ENCODE measurements at places on chromosomes 7 and 10.

DNA sequence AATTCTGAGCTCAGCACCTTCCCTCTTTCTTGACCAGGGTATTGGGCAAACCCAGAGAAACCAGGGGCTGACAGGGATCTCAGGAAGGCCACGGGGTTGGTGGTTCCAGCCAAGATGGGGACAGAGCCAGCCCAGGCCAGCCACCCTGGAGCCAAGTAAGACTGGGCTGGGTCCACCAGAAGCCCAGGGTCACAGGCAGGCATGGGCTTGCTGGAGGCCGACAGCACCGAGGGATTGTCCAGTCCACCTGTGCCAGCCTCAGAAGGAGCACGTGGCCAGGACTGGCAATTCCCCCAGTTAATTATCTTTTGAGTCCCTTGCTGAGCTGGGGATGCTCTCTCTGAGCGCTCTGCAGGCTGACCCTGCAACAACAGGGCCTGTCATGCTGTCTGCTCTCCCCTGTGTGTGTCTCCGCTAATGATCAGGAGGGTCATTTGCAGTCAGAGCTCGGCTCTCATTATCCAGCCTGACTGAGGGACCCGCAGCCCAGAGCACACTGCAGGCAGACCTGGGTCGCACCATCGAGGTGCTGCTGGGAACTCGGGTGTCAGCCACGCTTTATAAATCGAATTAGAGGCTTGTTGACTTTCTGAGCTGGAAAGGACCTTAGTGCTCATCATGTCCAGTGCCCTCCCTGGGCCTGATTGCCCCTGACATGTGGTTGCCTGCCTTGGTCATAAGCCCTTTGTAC, 69.5 kb upstream of the PPIF start:
- no peak for DNase-seq

- no peak for DNase-seq
These were observed 55.6 kb upstream of the LBX1 start for GRCh38 chr10:101284744-101285463.

- peak; percentile 98 for DNase-seq
These were observed 92.0 kb upstream of the INSIG1 start for GRCh38 chr7:155205368-155206317.

DNA sequence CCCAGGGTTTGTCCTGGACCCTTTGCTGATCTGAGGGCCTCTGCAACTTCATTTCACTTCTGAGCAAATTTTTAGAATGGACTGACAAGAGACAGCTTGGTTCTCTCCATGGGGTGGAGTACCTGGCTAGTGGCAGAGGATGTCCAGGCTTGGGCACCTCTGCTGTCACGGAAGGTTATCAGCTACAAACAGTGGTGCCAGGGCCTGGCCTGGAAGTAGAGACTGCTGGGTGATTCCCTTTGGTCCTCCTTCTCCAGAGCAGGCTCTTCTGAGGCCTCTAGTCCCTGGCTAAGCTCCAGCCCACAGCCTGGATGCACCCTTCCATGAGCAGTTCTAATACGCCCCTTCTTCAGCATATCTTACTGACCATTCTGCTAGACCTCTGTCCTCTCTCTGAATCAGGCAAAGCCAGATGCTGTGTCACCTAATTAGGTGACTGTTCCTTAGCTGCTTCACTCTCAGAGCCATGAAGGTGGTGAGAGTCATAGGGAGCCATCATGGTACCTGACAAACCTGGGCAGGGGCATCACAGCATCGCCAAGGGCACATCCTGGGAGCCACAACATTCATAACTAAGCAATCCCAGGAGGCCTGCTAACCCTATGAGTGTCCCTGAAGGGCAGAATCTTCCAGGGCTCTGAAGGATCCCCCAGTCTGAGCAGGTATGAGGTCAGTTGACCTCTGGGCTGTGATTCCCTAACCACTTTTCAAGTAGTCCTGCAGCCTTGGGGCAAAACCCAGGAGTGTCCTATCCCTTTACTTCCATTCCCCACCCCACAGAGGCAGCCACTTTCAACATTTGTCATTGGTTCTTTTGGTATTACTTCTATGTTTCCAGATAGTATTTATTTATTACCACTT, 4.0 kb downstream of the ARHGAP22 start:
- no peak for DNase-seq

- DNase-seq: peak; percentile 75
These were observed 8.1 kb downstream of the PRKRIP1 start for GRCh38 chr7:102404005-102404861.

DNA sequence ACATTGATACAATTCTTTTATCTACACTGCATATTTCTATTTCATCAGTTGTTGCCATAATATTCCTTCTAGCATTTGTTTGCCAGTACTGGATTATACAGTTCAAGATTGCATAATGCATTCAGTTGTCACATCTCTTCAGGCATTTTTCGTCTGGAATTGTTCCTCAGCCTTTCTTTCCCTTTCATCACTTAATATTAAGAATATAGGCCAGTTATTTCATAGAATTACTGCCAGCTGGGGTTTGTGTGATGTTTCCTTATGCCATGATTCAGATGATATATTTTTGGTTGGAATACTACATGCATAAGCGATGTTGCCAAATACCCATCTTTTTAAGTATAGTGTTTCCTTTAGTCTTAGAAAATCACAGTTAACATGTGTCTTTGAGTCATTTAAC, 20.8 kb downstream of the KIFBP start:
- DNase-seq: no peak

DNA sequence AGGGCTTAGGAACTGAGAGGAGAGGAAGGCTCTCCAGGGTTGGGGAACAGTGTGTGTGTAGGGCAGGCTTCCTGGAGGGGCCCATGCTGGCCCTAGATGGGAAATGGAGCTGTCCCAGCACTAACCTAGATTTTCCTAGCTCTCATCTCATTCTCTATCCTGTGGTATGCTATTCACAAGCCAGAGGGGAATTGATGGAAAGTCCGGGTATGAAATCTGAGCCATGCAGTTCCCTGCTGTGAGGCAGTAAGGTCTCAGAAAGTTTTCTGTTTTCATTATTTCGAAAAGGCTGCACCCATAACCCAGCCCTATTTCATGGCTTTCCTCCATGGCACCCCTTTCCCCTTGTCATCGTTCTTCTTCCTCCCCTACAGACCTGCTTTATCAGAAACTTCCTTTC, 220.3 kb downstream of the RPS24 start:
- no peak for DNase-seq

DNA sequence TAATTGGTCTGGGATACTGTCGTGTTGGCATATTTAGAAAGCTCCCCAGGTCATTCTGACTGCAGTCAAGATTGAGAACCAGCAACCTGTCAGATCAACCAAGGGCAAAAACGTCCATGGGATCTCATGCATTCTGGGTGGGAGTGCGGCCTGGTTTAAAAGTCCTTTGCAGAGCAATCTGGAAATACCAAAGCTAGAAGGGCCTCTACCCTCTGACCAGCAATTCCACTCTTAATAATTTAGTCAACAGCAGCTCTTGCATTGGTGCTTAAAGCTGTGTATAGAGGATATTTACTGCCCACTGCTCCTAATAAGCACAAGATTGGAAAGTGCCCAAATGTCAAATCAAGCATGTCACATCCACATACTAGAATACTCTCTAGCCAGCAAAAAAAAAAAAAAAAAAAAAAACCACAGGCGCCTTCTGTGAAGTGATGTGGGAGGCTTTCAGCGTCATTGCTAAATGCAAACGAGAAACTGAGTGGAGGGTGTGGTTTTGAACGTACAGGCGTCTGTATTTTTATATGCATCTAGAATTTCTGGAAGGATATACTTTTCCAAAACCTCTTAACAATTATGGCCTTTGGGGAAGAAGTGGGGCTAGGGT, 44.8 kb upstream of the HSPA12A start:
- DNase-seq: no peak

DNA sequence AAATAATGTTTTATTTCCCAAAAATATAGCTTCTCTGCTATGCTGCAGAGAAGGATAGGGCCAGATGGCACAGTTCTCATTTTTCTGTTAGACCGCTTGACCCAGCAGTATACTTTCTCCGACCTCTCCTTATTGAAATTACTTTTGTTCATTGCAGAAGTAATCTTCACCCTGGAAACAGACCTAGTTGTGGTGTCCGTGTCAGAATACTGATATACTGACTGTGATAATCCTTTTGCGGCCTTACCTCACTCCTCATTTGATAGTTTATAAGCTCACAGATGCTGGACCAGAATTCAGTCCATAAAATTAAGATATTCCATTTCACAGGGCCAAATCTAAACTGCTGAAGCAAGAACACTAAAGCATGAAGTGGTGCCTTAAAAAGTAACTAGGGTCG, 260.6 kb upstream of the DKK1 start:
- DNase-seq: no peak

DNA sequence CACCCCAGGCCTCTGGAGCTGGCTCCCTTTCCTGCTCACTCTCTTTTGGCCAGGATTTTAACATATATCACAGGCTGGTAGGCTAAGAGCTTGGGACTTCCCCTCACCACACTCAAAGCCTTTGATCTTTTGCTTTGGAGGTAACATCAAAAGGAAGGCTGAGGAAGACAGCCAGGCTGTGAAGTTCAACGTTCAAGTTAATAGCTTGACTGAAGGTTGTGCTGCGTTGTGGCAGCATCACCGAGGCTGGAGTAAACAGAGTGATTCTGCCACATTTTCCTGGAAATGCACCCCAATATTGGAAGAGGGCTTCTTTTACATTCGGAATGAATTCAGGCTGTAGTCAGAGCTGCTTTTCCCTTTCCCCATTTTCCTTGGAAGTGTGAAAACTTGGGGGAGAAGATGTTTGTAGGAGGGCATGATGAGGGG, 57.3 kb downstream of the TCF7L2 start:
- peak; percentile 44 for DNase-seq

DNA sequence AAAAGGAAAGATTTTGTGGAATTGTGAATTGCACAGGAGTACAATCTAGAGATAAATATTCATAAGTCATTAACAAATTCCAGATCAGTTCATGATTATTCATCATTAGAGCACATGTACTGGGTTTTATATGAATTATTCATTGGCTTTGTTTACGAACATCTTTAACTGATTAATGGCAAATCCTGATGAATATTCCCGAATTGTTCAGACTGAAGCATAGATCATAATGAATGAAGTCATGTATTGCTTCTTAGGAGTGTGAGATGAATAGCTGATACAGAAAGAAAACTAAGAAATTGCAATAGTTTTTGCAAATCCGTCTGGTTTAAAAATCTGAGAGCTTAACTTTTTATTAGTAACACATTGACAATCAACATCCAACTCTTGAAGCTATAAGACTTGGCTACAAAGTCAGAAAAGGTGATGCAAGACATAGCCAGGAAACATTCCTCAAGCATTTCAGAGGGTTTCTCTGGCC, 183.6 kb upstream of the DGKB start:
- no peak for DNase-seq

- no peak for DNase-seq
These were observed 36.0 kb downstream of the PALD1 start for GRCh38 chr10:70514591-70514990.

DNA sequence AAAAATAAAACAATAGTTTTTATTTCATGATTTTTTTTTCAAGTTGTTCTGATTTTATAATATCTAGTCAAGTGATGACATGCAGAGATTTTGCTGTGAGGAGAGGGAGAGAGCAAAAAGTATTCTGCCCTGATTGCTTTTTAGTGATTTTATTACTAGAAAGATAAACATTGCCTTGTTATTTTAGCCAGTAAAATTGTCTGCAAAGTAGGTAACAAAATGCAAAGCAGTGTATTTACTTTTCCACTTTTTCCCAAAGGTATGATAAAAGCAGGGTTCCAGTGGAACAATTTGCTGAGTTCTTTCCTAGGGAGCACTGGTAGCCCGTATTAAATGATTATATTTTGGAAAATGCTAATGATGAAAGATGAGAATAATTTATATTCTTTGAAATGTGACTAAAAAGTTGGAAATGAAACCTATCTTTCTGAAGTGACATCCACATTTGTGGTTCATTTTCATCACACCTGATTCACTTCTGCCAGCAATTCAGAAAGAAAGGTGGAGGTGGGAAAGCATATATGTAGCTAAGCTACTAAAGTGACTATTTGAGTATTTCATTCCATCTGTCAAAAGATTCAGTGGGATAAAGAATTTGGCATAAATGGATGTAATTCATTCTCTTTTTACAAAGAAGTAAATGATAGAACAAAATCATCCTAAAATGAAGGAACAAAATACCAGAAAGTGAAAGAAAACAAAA, 300.3 kb downstream of the ADK start:
- DNase-seq: peak; percentile 30

- DNase-seq: no peak
These were observed 471.8 kb downstream of the PLXDC2 start for GRCh38 chr10:20288060-20288459.

DNA sequence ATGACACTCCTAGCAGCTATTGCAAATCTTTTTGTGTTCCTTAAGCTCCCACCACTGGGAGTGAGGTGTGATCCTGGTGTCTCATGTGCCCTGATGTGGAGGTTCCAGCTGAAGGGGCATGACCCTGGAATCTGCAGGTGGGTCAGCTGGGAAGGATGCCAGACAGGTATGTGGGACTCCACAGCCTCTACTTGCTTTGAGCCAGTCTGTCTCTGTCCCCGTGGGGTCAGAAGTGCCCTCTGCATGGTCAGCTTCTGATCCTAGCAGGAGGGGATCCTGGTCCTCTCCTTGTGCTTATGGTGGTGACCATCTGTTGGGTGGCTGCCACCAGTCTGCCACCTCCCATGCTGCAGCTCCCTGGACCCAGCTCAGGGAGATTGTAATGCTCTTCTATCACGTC, 51.1 kb upstream of the COMTD1 start:
- DNase-seq: no peak
